Activated naive CD4-positive, alpha-beta T cell treated with Interleukin-2 at 50 U/mL for 16 hours (primary cell): ENCODE measurements at places on chromosomes 12 and 14.

DNA sequence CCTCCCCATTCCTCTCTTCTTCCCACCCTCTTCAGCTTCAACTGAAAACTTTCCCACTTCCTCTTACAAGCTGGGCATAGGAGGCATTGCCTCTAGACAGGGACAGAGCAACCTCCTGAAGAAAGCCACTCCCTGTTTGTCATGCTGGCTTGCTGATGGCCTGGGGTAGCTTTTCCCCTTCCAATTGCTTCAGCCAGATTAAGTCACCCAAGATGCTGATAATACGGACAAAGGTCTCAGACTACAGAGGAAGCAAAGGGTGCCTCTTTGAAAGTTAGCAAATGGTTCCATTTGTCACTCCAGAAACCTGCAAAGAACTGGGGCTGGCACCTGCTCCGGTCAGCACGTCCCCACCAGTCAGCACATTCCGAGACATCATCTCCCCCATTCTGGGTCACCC, 6.0 kb downstream of the KRT2 start:
- no peak for DNase-seq

- DNase-seq, result no peak
These were observed 207.0 kb upstream of the GARIN2 start for GRCh38 chr14:66982247-66982646.

- DNase-seq, result peak; percentile 23
These were observed 927.1 kb downstream of the VRK1 start for GRCh38 chr14:97724265-97724731.

DNA sequence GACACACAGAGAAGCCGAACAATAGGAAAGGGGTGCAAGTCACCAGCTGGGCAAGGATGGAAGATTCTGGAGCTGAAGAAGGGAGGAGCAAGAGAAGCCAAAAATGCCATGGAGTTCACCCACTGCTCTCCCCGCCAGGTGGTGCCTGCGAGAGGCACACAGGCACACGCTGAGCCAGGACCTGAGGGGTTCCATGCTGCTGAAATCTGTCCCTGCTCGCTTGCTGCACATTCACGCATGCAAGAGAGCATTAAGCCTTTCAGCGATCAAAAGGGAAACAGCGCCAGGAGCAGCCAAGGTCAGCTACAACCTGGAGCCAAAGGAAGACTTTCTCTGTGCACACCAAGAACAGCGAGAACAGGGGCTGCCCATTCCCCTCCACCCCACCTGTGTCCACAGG, 104.1 kb downstream of the ANO2 start:
- no peak for DNase-seq

GRCh38 chr14:55092341-55092740, 36.7 kb upstream of the LGALS3 start:
- no peak for DNase-seq
